ENCODE measurements at places on chromosomes 2 and 18. TPM values are rescaled to one million over a fixed set of nuclear protein-coding genes. Genes with fewer than 3 reads are reported as not detected.

Gene ANO7
- total RNA-seq: 0.63 TPM

Gene INPP5D
- total RNA-seq: 1.3 TPM

Gene IL36A
- not detected for total RNA-seq

Gene NAPG
- 20.2 TPM for total RNA-seq

Gene CABLES1
- total RNA-seq: 20.5 TPM

Gene LHCGR
- total RNA-seq: not detected

Gene EPHA4
- total RNA-seq: 3.0 TPM
